ENCODE measurements at places on chromosomes 4 and X.
A peak's percentile ranks its signal among the peaks of the same experiment; 100 is the strongest.

DNA sequence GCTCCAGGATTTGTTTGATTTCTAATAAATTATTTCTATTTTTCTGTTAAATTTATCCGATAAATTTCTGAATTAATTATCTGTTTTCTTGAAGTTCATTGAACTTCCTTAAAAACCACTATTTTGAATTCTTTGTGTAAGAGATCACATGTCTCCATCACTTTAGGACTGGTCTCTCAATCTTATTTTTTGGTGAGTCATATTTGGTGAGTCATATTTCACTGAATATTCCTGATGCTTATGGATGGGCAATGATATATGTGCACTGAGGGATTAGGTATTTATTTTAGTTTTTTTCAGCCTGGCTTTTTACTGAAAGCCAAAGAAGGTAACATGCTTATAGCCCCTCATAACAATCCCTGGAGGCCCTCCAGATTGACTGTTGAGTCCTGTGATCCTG lies 48.5 kb upstream of the IL15 start:
- DNase-seq, result no peak

GRCh38 chr4:181855307-181855706 lies 387.9 kb upstream of the TENM3 start:
- no peak for DNase-seq

DNA sequence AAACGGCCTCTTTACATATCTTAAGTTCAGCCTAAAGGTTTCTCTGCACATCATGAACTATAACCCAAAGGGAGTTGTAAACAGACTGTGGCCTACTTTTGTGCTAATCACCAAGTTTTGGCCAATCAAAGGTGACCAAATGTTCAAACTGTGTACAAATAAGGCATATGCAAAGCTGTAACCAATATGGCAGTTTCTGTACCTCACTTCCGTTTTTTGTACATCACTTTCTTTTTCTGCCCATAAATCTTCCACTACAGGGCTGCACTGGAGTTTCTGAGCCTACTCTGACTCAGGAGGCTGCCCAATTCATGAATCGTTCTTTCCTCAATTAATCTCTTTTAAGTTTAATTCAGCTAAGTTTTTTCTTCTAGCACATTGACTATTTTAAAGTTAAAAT lies 318.7 kb downstream of the SLC7A11 start:
- DNase-seq, result no peak

DNA sequence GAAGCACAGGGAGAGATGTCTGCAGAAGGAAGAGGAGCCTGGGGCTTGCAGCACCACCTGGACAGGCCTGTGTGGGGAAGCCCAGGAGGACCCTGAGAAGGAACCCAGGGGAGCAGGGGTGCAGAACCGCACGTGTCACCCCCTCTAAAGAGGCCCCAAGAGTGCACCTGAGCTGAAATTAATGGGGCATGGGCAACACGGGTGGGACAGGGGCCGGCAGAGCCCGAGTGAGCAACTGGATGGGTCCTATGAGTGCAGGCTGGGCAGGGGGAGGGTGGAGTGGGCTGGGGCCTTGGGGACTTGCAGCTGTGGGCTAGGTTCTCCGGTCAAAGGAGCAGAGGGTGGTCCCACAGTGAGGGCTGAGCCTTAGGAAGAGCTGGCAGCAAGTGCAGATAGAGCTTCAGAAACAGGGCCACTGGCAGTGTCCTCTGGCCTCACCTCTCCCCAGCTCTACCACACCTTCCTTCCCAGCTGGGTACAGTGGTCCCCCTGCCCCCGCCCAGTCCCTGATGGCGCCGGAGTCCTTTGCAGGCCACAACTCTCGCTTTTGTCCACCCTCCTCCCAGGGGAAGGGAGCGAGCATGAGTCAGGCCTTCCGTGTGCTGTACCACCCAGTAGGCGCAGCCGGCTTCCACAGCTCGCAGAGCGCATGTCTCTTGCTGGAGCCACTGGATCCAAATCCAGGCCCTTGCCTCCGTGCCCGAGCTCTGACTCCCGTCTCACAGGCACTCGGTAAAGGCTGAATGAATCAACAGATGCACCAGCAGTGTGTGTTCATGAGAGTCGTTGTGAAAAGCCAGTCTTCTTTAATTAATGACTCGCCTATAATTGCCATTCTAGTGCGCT lies 131.6 kb downstream of the HMX1 start:
- DNase-seq, result peak; percentile 20

DNA sequence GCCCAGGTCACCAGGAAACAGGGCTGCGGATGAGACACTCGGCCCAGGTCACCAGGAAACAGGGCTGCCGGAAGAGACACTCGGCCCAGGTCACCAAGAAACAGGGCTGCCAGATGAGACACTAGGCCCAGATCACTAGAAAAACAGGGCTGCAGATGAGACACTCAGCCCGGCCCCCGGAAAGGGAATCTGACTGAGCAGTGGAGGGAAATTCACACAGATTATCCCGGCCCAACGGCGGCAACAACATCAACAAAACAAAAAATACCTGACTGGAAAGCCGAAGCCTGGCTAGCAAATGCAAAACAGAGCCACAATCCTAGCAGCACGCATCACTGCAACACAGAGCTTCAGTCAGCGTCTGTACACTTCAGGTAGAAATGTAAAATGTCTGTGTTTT lies 20.7 kb downstream of the AFAP1 start:
- no peak for DNase-seq

DNA sequence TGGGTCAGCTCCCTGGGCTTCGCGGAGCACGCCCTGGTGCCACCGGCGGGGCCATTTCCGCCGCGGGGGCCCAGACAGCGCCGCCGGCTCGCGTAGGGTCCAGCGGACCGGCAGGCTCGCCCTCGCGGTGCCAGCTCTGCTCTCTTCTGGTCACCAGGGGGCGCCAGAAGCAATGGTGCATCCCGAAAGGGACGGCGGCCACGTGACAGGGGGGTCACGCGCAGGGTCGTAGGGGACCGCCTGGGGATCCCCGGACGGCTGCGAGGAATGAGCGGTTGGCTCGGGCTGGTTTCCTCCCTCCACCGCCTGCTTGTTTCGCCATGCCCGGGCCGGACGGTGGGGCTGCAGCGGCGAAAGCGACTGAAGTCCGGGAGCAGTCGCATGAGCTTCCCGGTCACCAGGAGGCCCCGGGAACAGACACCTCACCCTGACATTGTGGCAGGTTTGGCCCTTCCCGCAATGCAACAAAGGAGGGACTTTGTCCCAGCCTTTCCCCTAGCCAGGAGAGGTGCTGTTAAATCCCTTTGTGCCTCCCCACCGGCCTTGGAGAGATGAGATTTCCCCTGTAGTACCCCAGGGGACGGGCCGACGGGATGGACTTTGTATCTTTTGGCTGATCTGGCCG lies 15.8 kb downstream of the ZCCHC12 start:
- peak; percentile 68 for DNase-seq

- no peak for DNase-seq
Measured at GRCh38 chrX:2314831-2315365, 185.9 kb downstream of the DHRSX start.

DNA sequence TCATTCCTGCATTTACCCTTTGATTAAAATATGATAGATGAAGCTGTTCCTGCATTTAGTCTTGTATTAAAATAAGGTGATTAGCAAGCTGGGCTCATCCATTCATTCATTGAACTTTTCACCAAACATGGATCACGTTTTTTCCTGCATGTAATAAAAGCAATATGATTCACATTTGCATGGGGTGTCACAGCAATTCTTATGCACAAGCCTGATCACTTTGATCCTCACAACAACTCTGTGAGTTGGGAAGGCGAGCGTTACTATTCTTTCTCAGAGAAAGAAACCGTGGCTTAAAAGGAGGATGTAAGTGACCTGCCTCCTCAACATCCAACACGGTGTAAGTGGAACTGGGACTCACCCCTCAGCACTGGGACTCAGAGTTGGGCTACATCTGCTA lies 20.0 kb downstream of the CHRNA9 start:
- DNase-seq, result no peak

DNA sequence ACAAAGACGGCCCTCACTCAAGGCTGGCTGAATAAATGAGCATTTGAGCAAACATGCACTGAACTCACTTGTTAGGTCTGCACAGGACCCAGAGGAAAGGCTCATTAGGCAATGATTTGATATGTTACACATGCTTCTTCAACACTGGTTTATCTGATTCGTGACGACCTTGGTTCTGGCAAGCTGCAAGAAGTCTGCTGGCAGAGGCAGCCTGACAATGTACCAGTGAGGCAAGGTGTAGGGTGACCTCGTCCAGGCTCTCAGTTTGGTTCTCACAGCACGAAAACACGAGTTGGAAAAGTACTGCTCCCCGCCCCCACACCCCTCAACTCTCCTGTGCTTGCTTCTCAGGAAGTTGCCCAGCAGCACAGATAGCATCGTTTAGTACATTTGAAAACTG lies 63.1 kb upstream of the CITED1 start:
- no peak for DNase-seq

DNA sequence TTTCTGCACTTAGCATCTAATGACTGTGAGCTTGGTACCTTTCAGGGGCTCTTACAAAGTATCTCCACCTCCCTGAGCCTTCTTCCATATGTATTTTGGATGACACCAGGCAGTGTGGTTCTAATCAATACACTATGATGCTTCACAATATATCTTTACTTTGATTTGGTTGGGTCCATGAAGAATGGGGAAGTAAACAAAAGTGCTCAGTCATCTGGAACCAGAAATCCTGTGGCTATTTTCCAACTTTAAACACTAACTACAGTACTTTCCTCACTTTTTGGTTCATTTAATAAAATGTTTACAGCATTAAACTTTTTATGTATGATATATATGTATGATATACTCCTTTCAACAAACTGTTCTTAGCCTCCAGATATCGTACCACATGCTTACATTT lies 216.4 kb upstream of the AFF2 start:
- DNase-seq, result no peak

DNA sequence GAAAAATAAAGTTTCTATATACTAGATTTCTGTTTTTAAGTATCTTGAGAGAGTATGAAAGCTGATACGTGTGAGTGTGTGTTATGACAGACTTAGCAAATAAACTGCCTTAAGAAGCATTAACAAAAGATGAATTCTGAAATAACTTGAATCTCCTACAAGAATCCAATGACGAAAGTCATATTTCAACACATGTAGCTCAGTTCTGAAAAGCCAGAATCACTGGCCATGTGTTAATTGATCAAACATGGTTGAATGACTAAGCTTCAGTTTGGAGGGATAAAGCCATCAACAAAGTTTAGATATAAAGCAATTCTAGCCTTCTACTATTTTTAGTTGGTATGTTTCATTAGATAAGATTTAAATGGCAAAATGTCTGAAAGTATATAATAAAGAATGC lies 88.5 kb upstream of the ETNPPL start:
- no peak for DNase-seq

DNA sequence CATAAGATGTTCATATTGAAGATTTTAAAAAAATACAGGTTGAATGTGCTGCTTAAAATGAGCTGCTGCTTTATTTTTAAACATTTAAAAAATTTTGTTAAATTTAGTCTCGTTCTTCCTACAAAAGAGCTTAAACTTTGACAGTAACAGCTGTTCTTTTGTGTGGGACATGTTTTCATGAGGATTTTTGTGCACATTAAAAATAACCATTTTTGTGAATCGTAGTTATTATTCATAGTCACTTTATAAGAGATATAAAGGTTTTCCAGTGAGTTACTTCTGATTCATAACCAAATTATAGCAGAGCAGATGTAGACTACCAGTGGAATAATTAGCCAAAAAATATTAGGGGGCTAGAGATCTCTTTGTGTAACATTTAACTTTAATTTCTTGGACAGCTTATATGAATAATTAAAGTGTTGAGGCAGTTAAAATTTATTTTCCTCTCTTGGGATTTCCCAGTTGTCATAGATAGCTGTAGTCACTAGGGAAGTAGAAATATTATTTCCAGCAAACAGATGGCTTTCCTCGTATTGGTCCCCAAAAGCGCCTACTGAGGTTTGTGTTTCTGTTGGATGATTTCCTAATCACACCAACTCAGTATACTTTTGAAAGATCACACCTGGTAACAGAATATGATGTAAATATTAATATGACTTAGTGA lies 24.2 kb downstream of the RBPJ start:
- DNase-seq, result no peak

DNA sequence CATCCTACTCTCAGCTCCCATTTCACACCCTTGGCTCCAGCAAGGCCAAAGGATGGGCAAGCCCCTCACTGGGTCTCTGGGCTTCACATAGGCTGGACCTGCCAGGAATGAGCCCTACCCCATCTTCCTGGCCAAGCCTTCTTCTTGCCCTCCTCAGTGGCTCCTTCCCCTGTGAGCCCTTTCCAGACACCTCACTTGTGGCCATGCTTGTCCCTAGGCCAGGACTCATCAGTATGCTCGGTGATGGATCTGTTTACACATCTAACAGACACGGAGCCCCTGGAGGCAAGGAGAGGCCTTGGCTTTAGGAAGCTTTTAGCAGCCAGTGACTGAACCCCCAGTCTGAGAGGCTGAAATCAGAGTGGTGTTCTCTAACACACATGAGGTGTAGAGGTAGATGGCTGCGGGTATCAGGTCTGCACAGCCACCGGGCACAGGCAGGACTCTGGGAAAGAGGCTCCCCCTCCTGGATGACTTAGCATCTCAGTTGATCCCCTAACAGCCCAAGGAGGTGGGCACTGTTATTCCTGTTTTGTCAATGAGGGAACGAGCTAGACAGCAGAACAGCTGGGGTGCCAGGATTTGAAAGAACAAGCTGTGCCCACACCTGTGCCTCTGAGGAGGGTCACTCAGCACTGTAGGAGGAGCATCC lies 44.8 kb downstream of the PPP2R2C start:
- DNase-seq, result no peak

- DNase-seq, result no peak
Measured at GRCh38 chr4:3660086-3660927, 105.9 kb upstream of the ADRA2C start.

GRCh38 chr4:15322006-15322405 lies 105.8 kb upstream of the C1QTNF7 start:
- DNase-seq, result no peak

GRCh38 chr4:108072300-108072699 lies 82.6 kb downstream of the HADH start:
- DNase-seq, result peak; percentile 50

Data from activated CD4-positive, CD25-positive, alpha-beta regulatory T cell treated with anti-CD3 and anti-CD28 coated beads, Interleukin-2, amount 50 U/mL, for 72 hours (primary cell).